ENCODE measurements at places on chromosomes 12 and 14. TPM values are rescaled to one million over a fixed set of nuclear protein-coding genes. Genes with fewer than 3 reads are reported as not detected.

SLCO1B1 gene
- total RNA-seq = 0.12 TPM

NPAS3 gene
- 1.8 TPM for total RNA-seq

TMEM30B gene
- 97.8 TPM for total RNA-seq

OR4K5 gene
- total RNA-seq = not detected

SLC4A8 gene
- total RNA-seq = 2.6 TPM

ZNF891 gene
- 2.6 TPM for total RNA-seq

FOXA1 gene
- 17.3 TPM for total RNA-seq

SMIM41 gene
- 0.46 TPM for total RNA-seq

B4GALNT3 gene
- total RNA-seq = 26.4 TPM

ULK1 gene
- total RNA-seq = 80.7 TPM

DNA sequence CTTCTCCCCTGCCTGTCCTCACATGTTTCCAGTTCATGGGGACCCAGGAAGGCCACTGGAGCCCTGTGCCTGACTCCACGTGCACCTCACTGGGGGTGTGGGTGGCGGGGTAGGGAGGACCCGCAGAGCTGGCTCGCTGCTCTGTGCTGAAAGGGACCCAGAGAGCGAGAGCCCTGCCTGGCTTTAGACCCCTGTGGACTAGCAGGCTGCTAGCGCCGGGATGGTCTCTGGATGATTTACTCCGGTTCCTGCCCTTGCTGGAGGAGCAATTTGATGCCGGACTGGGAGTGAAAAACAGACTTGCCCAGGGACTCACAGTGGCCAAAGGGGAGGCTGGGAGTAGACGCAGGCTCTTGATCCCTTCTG, 49.0 kb downstream of the NTF3 start:
- DNase-seq = no peak

DNA sequence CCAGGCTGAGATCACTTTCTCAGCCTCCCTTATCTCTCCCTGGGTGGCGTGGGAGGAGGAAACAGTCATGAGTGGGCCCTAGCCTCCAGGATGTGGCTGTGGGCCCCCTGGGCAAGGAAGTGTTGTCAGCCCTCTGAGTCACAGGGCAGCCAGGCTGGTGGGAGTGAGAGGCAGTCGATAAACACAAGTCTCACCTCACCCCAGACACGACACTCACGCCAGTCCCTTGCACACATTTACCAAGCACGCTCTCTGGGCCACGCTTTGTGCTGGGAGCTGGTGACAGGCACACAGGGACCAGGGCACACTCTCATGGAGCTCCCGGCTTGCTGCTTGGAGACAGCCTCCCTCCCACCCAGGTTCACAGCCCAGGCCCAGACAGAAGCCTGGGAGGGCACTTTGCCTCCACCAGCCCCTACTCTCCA, 1.9 kb upstream of the KRT79 start:
- no peak for DNase-seq

- peak; percentile 59 for DNase-seq
These were observed 53.7 kb downstream of the APAF1 start for GRCh38 chr12:98698603-98699463.

DNA sequence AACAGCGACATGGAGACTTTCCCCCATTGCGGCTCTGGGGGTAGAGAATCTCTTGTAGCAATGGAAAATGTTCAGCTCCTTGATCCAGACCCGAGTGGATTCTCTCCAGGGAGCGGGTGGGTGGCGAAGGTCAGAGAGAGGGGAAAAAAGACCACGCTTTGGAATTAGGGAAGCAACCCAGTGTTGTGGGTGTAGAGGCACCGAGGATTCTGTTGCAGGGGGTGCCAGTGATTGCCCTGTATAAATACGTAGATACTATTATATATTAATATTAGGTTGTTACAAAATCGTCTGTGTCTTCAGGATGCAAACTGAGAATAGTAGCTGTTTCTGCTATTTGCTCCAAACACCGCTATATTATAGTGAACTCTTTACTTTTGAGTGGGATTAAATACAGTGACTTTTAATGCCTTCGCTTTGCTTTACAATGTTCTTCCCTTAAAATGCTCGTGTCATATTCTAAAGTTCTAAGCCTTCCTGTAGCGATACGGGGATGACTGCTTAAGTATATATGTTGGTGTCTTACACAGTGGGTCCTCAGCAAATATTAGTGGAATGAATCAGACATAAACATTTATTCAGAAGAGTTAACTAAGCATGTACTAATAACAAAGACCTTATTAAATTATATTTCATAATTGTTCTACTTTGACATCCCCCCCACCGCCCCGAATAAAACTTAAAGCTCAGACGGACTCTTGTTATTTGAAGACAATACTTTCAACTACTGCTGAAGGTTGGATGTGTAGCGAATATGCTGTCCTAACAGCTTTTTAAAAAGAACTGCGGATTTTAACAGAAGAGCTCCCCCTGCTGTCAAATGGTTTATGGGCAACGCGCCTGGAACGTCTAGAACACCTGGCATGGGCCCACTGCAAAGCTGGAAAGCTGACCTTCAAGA, 136.4 kb upstream of the KRAS start:
- DNase-seq = peak; percentile 91

GRCh38 chr14:103688441-103688840, 26.8 kb downstream of the XRCC3 start:
- no peak for DNase-seq

GRCh38 chr12:75011120-75011519, 198.5 kb downstream of the KCNC2 start:
- no peak for DNase-seq

DNA sequence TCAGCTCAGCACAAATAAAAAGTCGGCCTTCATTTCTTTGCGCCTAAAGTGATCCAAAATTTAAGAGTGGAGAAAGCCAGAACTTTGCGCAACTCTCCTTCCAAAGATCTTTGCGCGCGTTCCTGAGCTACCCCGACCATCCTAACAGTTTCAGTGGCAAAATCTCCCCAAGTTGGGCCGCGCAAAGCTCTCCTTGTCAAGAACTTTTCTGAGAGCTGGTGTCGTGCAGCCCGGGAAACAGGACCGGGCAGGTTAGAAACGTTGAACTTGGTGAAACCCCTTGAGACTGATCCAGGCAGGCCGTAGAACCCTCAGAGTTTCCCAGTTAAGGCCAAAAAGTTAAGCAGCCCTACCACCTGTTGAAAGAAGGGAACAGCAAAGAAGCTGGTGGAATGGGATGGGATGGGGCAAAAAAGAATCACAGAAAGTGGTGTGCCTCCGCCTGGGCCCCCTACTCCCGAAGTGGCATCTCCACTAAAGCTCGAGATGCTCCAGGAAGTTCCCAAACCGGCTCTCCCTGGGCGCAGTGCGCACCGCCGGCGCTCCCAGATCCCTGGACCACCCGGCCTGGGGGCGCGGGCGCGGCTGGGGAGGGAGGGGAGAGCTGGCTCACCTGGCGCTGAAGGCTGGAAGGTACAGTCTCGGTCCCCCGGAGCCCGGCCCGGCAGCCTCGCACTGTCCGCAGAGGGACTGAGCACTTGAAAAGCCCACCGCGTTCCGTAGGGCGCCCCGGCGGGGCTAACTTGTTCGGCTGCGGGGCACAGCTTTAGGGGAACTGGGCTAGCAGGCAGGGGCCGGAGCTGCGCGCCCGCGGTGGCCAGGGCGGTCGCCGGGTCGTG, 768 bp downstream of the DBX2 start:
- no peak for DNase-seq

DNA sequence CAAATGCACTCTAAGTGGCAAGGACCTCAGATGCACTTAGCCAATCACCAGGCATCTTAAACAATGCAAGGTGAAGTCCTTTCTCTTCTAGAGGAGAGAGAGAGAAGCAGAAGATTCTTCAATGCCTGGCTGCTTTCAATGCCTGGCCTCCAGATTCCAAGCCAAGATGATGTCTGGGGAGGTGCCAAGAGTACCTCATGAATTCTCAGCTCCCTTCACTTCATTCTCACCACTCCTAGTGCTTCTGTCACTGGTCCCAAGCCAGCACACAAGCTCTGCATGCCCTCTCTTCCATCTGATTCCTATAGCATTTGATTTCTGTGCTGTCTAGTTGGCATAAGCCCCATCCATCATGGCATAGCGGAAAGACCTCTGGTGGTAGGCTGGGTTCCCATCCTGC, 225.0 kb downstream of the KSR2 start:
- no peak for DNase-seq

GRCh38 chr12:53234271-53234914, 2.4 kb upstream of the RARG start:
- no peak for DNase-seq

- no peak for DNase-seq
These were observed 21.5 kb downstream of the CCDC88C start for GRCh38 chr14:91396013-91396660.

- DNase-seq = no peak
These were observed 133.7 kb upstream of the RASSF8 start for GRCh38 chr12:25824734-25825133.

- DNase-seq = peak; percentile 49
These were observed 52.4 kb downstream of the BRMS1L start for GRCh38 chr14:35878272-35879150.

GRCh38 chr12:108701779-108702441, 29.4 kb downstream of the CORO1C start:
- no peak for DNase-seq

GRCh38 chr12:18183141-18183540, 78.2 kb upstream of the PIK3C2G start:
- DNase-seq = no peak

- no peak for DNase-seq
These were observed 325.9 kb downstream of the GPHN start for GRCh38 chr14:66833816-66834215.

- DNase-seq = no peak
These were observed 66.2 kb upstream of the SLC38A2 start for GRCh38 chr12:46438719-46439319.

DNA sequence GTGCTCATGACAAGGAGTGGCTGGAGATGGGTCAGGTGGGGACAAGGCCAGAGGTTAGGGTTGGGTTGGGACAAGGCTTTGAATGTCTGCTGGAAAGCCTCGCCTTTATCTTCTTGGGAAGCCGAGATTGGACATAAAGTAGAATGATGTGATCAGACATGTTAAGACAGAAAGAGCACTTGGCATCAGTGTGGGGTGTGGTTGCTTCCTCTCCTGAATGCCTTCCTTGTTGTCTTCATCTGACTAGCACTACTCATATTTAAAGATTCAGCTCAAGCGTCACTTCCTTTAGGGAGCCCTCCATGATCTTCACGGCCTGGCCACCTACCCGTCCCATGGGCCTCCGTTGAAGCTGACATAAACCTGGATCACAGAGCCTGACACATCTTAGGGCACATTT, 14.8 kb upstream of the C12orf75 start:
- DNase-seq = no peak

GRCh38 chr12:127054531-127054930, 1212.4 kb upstream of the TMEM132C start:
- DNase-seq = no peak

GRCh38 chr12:110345963-110346362, 57.5 kb downstream of the ANAPC7 start:
- DNase-seq = no peak

DNA sequence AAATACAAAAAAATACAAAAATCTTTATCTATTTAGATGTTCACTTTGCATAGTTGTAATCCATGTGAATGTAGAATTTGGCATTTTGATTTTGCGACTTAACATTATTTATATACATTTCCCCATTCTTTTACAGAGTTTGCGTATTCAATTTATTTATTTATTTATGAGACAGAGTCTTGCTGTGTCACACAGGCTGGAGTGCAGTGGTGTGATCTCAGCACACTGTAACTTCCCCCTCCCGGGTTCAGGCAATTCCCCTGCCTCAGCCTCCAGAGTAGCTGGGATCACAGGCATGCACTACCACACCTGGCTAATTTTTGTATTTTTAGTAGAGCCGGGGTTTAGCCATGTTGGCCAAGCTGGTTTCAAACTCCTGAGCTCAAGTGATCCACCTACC, 25.3 kb upstream of the STRN3 start:
- no peak for DNase-seq
